ENCODE measurements at places on chromosomes 1 and 21.

DNA sequence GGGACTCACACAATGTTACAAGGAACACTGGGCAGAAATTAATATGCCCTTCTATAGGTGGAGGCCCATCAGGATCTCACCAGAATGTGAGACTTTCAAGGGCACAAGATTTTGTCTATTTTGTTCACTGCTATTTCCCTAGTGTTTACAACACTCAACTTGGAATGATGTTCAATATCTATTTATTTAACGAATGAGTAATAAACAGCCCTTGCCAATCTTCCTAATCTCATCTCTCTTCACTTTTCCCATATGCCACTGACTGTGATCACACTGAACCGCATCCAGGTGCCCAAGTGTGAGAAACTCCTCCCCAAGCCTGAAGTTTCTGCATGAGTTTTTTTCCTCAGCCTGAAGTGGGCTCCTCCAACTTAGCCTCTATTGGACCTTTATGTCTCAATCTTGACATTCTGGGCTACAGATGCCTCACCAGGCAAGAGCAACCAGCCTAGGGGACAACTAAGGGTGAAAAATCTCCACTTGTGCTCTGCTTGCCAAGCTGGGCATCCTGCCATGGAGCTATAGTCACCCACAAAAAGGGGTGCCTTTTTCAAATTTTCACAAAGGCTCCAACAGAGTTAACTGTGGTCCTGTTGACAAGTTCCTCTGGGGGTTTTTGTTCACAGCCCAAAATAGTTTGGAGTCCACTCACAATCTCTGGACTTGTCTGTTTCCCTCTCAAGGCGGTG lies 105.6 kb downstream of the PLPP3 start:
- DNase-seq = no peak

GRCh38 chr1:181016563-181016962 lies 6.1 kb downstream of the STX6 start:
- no peak for DNase-seq

GRCh38 chr1:47783638-47784496 lies 213.3 kb downstream of the TRABD2B start:
- no peak for DNase-seq

- no peak for DNase-seq
These were observed 53.6 kb upstream of the A3GALT2 start for GRCh38 chr1:33374336-33375105.

GRCh38 chr1:159983681-159984080 lies 29.6 kb upstream of the SLAMF9 start:
- no peak for DNase-seq

GRCh38 chr21:44571296-44571695 lies 2.2 kb upstream of the KRTAP10-4 start:
- no peak for DNase-seq

DNA sequence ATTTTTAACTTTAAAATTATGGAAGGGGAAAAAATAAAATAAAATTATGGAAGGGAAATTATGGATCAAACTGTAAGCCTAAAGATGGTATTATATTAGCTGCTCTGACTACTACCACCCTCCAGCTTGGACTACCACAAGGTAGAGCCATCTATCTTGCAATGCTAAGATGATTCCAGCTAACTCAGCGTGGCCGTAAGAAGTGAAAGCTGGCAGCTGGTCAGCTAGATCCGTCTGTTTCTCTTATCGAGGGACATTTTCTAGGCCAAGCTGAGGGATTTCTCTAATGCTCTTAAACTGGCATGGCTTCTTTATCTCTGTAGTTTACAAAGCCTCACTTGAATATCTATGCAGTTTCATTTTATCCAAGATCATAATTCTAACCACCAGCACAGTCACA lies 31.5 kb downstream of the LYST start:
- no peak for DNase-seq

DNA sequence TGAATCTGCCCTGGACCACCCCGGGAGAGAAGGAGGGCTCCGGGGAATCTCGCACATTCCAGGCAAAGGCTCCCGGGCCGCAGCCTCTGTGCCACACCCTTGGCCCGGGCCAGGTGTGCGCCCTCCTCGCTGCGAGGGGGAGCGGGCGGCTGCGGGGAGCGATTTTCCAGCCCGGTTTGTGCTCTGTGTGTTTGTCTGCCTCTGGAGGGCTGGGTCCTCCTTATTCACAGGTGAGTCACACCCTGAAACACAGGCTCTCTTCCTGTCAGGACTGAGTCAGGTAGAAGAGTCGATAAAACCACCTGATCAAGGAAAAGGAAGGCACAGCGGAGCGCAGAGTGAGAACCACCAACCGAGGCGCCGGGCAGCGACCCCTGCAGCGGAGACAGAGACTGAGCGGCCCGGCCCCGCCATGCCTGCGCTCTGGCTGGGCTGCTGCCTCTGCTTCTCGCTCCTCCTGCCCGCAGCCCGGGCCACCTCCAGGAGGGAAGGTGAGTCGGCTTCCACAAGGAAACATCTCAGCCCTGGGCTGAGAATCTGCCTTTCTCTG lies at the start of gene LAMC2:
Gene LAMC2, plus strand, starts transcription at position 324 of the 550 bp plus-strand sequence. Its CDS starts 89 bp downstream, at position 413.
- DNase-seq = no peak

- DNase-seq = no peak
These were observed 180.2 kb downstream of the ATP6V1G3 start for GRCh38 chr1:198360208-198360729.

Measured in activated CD8-positive, alpha-beta memory T cell treated with anti-CD3 and anti-CD28 coated beads for 48 hours (primary cell).